GM04503 (cell line): ENCODE measurements at places on chromosomes 7 and 10.

GRCh38 chr10:95935429-95935828 is 27.7 kb downstream of the CC2D2B start:
- no peak for DNase-seq

DNA sequence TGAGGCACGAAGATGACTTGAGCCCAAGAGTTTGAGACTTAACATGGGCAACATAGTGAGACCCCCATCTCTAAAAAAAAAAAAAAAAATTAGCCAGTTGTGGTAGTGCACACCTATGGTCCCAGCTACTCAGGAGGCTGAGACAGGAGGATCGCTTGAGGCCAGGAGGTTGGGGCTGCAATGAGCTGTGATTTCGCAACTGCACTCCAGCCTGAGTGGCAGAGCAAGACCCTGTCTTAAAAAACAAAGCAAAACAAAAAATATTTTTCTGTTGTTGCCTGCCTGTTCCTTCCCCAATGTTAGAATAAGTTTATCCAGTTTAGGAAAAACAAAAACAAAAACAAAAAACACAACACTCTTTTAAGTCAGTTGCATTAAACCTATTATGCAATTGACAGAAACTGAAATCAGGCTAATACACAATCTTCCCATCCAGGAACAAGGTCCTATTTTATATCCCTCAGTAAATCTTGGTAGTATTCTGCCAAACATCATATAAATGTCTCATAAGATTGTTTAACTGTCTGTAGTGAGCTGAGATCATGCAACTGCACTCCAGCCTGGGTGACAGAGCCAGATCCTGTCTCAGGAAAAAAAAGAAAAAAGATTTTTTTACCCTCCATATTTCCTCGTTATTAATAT is 4.9 kb downstream of the PILRA start:
- DNase-seq = peak; percentile 19

DNA sequence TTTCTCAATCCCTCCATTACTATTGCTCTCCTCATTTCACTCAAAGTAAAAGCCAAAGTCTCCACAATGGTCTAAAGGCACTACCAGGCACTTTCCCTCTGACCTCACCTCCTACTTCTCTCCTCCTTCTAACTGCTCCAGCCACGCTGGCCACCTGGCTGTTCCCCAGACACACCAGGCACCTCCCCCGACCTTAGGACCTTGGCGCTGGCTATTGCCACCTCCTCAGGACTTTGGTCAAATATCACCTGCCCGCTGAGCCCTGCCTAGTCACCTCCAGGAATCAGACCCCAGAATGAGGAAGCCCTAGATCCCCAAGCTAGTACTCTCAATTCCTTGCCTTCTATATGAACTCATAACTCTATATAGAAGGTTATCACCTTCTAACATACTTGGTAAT is 66.2 kb upstream of the STEAP1B start:
- no peak for DNase-seq

- no peak for DNase-seq
Observed at GRCh38 chr10:71324743-71325142, 5.7 kb downstream of the SLC29A3 start.

DNA sequence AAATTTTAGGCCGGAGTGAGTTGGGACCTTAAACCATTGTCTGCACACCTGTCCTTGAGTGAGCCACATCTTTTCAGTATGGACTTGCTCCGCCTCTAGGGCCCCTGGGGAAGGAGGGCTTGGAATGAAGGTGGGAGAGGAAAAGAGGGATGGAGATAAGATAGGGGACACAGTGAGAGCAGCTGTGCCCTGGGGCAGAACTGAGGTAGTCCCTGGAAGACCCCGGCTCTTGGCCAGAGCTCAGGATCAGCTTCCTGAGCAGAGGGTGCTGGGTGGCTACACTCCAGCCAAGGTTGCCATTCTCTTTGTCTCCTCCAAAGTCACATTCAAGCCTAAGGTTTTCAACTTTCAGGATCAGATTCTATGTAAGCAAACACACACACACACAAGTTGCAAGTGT is 82.0 kb downstream of the MKI67 start:
- DNase-seq = no peak

- no peak for DNase-seq
Observed at GRCh38 chr10:120571266-120571665, 114.2 kb downstream of the PLPP4 start.

GRCh38 chr7:55072251-55072650 is 53.4 kb downstream of the EGFR start:
- no peak for DNase-seq

DNA sequence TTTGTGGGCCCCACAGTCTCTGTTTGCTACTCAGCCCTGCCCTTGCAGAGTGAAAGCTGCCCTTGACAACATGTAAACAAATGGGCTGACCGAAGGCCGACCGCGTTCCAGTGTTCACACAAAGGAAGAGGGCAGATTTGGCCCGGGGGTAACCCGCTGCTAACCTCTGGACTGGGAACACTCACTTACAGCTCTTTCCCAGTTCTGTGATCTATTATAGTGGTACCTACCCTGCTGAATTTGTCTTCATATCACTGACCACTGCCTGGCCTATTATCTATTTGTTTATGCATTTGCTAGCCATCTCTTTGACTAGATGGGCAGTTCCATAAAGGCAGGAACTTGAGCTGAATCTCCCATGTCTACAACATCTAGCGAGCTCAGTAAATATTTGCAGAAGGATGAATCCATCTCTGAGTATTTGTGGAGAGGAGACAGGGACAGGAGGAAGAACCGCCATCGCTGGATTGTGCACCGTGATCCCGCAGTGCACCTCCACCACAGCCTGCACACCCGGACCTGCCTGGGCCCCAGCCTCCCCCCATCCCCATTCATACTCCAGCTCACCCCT is 15.2 kb downstream of the SLC29A3 start:
- no peak for DNase-seq

DNA sequence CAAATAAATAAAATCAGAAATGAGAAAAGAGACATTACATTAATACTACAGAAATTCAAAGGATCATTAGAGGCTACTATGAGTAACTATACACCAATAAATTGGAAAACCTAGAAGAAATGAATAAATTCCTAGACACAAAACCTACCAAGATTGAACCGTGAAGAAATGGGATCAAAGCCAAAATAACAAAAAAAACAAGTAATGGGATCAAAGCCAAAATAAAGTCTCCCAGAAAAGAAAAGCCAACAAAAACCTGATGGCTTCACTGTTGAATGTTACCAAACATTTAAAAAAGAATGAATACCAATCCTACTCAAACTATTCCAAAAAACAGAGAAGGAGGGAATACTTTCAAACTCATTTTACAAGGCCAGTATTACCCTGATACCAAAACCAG is 20.0 kb downstream of the GSDME start:
- DNase-seq = no peak

GRCh38 chr7:45122975-45123860 is 11.7 kb upstream of the TBRG4 start:
- no peak for DNase-seq

- DNase-seq = no peak
Observed at GRCh38 chr7:117424090-117424829, 3.0 kb downstream of the ASZ1 start.

DNA sequence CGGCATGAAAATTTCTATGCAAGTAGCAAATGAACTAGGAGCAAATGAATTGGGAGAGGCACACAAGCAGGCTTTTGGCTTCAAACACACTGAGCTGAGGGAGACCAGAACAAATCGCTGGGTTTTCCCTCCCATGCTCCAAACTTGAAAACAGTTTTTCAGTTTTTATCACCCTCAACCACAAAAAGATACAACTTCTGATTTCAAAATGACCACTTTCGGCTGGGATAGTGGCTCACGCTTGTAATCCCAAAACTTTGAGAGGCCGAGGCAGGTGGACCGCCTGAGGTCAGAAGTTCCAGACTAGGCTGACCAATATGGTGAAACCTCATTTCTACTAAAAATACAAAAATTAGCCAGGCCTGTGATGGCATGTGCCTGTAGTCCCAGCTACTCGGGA is 9.0 kb upstream of the CHUK start:
- no peak for DNase-seq

DNA sequence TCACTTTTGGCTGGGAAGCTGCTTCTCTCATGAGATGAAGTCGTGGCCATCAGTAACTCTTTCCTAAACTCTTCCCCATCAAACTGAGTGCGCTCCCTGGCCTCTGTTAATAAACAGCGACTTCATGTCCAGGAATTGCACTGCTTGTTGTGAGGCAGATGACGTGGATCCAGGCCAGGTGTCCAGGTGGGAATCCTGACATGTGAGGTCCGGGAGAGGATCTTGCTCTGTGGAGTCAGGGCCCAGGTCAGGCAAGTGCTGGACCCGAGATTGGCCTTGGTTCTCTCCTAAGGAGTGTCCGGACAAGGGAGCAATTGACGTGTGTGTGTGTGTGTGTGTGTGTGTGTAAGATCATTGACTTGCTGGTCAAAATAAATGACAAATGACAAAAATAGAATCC is 362.7 kb downstream of the GLRX3 start:
- DNase-seq = no peak

GRCh38 chr7:148155000-148155399 is 435.6 kb upstream of the C7orf33 start:
- no peak for DNase-seq

GRCh38 chr10:111824128-111824527 is 359.4 kb downstream of the GPAM start:
- no peak for DNase-seq

- no peak for DNase-seq
Observed at GRCh38 chr10:71838264-71839211, 12.5 kb downstream of the PSAP start.

DNA sequence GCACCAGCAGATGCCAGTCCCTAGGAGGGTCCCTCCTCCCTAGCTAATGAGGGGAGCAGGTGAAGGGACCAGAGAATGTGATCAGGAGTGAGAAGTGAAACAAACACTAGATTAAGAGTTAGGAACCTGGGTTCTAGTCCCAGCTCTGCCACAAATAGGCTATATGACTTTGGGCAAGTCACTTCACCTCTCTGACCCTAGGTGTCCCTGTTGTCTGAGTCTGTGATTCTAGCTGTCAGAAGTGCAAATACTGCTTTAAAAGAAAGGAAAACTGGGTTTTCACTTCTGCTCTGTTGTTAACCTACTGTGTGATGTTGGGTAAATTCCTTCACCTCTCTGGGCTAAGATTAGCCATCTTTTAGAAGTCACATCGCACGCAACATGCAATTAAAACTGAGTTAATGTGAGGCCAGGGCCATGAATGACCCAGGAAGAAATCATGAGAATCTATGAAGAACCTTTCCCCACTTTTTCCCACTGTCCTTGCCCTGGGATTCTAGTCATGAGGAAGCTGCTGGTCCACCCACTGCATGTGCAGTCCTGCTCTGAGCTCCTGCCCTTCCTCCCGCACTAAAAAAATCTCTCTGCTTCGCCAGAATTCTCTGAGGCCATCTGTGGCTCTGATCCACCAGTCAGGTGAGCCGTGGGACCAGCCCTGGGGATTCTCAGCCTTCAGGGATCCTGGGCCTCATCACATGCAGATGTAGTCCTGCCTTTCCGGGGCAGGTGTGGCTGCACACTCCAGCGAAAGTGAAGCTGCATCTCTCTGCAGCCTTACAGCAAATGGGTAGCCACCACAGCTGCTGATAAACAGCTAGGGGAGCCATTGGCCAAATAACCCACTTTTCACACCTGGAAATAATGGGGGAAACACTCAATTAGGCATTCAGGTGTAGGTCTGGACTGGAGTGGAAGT is 181.7 kb downstream of the PLXNA4 start:
- DNase-seq = no peak

- no peak for DNase-seq
Observed at GRCh38 chr7:69736126-69736810, 138.0 kb downstream of the AUTS2 start.

DNA sequence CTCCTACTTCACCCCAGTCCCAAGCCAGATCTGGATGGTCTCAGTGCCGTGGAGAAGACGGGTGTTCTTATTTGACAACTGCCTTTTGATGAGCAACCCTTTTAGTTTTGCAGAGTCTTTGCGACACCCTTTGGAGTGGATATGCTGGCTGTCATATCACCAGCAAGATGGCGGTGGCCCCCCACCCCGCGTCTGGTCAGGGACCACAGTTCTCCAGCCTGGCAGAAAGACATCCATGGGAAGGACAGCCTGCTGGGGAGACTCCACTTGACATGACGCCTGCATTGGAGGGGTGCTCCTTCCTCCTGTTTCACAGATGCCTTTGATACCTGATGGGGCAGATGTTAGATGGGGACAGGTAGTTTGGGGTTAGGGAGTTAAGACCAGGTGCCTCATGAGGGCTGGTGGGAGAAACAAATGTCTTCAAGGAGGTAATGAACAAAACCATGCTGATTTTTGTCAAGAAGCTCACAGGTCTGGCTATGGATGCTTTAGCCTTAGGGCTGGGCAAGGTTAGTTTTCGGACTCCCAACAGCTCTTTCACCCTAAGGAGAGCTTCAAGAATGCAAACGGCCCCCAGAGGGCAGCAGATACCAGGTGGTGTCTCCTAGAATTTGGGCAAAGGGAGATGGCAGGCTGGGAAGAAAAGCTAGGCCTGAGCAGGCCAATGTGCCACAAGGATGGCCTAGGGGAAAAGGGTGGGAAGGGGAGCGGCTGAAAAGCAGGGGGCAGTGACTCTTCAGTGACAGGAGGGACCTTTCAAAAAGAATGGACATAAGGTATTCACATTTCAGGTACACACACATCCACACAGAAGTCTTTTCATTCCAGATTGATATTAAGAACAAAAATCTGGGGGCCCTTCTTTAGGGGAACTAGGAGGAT is 95.2 kb downstream of the CLEC2L start:
- DNase-seq = peak; percentile 17

DNA sequence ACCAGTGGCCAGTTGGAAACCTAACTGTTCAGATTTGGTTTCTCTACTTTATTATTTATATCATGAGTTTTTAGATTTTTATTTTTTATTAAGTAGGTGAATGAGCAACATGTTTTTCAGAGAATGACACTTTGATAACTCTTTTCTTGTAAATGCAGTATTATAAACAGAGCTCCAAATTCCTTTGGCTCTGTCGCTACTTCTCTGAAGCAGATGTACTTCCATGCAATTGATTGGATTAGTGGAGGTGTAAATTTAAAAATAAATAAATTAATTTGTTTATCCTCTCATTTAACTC is 34.3 kb upstream of the ICA1 start:
- no peak for DNase-seq

GRCh38 chr7:108451296-108451848 is 4.9 kb downstream of the NRCAM start:
- no peak for DNase-seq

- no peak for DNase-seq
Observed at GRCh38 chr7:139830292-139830691, 1.2 kb downstream of the TBXAS1 start.
